Left renal pelvis (tissue), 4 donors: ENCODE measurements at places on chromosomes 3 and 15.

- no peak for DNase-seq
Measured at GRCh38 chr3:52259035-52259434, 13.5 kb downstream of the PPM1M start.

DNA sequence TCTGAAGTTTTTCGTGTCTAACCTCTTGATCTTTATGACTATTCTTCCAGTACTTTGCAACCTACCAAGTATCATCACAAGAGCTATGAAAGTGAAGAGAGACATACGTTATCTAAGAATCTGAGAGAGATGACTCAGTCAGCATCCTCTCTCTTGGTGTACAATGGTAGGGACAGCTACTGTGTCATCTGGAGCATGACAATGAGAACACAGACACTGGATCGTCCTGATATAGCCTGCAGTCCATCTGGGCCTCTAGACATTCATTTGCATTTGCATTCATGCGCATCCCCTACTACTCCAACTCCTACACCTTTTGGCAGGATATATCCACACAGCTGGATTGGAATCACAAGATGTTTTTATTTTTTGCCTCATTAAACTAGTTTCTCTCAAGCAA lies 115.2 kb downstream of the PEX5L start:
- no peak for DNase-seq

GRCh38 chr15:84949845-84950569 lies 31.6 kb upstream of the PDE8A start:
- no peak for DNase-seq

DNA sequence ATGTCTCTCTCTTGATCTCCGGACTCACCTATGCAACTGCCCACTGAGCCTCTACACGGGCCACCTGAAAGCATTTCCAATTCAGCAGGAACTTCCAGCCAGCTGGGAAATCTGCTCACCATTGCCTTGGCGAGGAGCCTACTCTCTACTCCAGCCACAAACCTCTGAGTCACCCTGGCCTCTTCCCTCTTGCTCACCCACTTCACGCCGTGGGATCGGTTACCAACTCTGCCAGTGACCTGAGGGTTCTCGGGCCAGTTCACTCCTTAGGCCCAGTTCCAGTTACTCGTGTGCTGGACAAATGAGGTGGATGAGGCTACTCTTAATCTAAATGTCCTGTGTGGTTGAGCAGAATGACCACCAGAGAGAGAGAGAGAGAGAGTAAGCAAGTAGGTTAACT lies 70.1 kb downstream of the CEMIP start:
- no peak for DNase-seq

DNA sequence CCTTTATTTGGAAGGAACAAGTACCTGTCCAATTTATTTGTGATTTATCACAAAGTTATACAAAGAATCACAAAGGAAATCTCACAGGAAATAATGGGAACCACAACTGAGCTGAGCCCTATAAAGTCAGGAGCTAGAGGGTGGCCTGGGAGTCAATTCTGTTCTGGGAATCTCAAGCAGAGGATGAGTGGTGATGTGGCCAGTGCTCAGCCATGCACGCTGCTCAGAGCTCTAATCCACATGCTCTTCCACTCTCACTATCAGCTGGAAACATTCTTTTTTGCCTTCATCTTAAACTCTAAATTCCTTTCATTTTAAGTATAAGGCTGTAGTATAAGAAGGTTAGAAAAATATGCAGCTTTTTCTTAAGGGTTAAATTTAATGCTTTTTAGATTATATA lies 36.6 kb downstream of the UACA start:
- no peak for DNase-seq

GRCh38 chr15:64222573-64223366 lies 59.9 kb upstream of the PPIB start:
- DNase-seq: no peak

DNA sequence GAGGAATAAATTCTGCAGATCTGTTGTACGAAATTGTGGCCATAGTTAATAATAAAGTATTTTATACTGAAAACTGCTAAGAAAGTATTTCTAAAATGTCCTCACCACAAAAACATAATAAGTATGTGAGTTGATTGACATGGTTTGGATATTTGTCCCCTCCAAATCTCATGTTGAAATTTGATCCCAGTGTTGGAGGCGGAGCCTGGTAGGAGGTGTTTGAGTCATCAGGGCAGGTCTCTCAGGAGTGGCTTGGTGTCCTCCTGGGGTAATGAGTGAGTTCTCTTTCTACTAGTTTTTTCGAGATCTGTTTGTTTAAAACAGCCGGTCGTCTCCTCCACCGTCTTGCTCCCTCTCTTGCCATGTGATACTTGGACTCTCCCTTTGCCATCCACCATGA lies 424.1 kb upstream of the KCNMB2 start:
- no peak for DNase-seq

DNA sequence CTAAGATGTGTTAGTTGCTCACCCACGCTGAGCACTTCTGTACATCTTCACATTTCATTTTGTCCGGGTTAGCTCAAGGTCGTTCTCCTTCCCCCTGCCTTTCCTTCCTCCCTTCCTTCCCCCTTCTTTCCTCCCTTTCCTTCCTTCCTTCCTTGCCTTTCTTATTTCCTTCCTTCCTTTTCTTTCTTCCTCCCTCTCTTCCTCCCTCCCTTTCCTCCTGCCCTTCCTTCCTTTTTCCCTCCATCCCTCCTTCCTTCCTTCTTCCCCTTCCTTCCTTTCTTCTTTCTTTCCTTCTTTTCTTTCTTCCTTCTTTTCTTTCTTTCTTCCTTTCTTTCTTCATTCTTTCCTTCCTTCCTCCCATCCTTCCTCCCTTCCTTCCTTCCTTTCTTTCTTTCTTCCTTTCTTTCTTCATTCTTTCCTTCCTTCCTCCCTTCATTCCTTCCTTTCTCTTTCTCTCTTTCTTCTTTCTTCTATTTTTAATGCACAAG lies 129.8 kb downstream of the FAM174B start:
- DNase-seq: no peak

DNA sequence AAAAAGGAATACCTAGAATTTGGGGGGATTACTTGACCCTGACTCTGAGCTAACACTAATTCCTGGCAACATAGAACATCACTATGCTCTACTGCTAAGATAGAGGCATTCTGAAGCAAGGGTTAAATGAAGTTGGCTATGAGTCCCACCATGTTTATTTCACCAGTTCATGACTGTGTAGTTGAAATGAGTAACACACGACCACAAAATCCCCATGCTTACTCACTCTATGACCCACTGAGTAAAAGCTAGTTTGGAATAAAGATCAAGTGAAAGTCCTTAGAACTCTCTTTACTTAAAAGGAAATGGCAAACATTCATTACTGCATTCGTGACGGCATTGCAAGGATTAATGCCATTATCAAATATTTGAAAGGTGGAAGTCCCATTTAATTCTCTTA lies 47.4 kb downstream of the MRPL46 start:
- no peak for DNase-seq

DNA sequence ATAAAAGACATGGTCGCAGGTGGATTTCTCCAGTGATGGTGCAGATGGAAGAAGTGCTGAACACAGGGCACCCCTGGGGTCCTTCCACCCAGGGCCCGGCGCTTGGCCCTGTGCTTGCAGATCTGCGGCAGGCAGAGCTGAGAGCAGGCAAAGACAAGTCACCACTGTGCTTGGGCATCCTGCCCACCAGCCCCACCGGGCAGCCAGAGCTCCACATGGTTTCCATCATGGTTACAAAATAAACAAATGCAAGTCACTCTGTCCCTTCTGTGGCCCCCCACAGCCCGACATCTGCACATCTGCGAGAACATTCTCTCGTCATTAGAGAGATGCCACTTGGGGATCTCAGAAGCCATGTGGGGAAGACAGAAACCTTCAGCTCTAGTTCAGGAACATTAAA lies 37.6 kb upstream of the SFMBT1 start:
- no peak for DNase-seq

DNA sequence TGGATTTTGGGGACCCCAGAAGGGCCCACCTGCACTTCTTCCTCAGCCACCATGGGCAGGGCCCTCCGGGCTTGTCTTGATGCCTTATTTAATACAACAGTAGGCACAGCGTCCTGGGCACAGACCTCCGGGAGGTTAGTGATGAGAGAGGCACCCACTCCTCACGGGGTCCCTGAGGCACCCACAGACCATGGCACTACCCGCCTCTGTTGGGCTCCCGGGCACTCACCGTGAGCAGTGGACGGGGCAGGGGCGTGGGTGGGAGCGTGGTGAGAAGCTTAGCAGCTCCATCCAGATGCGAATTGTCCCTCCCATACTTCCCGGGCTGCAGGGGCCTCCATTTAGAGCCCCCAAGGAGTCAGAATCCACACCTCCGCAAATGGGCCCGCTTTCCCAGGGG lies 317 bp upstream of the MESP2 start:
- DNase-seq: no peak

DNA sequence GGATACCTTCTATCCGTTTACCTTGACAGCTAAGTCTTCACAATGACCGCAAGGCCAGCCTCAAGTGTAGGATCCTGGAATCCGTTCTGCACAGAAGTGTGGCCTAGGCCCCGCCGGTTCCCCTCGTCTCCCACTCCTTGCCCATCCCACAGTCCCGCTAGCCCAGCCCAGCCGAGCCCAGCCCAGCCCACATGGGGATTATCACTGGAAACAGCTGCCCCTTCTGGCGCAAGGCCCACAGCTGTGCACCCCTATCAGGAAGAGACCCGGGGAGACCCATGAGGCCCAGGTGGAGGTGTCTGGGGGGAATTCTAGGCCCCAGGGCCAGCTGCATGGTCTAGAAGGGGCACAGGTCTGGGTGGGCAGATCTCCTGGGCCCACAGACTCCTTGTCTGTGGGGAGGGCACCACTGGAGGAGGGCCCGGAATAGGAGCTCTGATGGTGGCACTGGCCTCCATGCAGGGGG lies 27.9 kb upstream of the KLF13 start:
- no peak for DNase-seq

- no peak for DNase-seq
Measured at GRCh38 chr3:160981217-160981938, 123.8 kb downstream of the B3GALNT1 start.

- no peak for DNase-seq
Measured at GRCh38 chr3:46399557-46399956, 7.3 kb downstream of the CCR5AS start.

DNA sequence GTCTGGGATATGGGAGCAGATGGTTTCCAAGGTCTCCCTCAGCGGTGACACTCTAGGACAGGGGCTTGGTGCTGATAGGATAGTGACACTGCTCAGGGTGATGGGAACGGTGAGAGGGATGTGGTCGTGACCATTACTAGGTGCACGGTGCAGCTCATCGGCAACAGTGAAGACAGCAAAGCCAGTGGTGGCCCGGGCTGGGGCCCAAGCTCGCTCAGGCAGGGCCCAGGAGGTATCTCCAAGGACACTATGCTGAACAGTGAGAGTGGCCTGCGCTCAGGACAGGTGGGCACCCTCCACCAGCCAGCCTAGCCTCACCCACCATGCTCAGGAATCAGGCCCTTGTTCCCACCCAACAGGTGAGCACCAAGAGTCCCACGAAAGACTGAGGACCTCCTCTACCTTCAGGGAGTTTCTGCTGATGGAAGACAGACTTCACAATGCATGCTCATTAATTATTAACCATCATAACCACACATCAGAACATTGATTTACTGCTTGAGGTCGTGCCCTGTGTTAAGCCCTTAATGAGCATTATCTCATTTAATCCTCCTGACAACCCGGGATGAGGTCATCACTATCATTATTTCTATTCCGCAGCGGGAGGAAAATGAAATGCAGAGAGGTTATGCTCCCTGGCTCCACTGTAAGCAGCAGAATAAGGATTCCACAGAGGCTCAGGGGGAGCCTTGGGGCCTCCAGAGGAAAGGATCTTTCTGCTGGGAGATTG lies 269.4 kb downstream of the UACA start:
- DNase-seq: no peak

DNA sequence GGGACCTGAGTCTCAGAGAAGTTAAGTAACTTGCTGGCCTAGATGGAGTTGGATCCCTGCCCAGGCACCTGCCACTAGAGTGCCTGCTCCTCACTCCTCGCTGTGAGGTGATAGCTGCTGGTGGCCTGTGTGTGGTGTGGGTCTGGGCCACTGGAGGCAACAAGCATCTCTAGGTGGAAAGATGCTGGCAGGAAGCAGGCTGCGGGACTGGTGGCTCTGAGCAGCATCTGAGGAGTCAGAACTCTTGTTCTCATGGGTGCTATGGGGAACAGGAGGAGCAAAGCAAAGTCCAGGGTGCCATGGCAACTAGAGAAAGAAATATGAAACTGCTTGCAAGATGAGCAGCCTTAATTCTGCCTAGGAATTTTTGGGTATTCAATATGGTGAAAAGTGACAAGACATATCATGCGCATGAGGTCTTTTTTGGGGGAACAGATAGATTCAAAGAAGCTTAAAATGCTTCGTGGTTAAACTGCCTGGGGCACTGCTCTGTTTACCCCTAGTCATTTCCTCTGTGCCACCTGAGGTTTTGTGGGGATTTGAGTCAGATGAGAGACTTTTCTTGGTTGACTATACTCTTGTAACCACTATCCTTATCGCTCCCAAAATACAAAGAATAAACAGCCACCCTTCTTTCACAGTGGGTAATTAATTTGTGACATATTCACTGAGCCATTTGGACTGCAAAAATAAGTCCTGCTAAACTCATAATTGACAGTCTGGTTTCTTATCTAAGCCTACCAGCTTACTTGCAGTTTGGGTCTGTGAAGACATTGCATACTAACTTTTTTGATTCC lies 50.3 kb downstream of the MED12L start:
- no peak for DNase-seq

DNA sequence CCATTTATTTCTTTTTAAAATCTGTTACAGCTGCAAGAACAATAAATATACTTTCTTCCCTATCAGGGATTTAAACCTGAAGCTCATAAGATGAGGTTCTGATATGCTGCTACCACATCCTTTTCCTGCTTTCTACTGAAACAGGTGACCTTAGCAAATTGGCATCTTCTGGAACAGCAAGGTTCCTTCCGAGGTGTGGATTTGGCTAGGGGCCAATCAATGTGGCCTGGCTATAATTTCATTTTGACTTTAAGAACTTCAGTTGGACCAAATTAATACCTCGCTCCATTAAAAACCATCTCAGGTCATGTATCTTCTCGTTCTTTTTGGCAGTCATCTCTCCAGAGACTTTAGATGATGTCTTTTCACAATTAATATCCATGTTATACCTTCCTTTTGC lies 53.4 kb upstream of the C3orf80 start:
- DNase-seq: no peak

GRCh38 chr3:9875448-9875847 lies 4.6 kb downstream of the CIDEC start:
- no peak for DNase-seq

DNA sequence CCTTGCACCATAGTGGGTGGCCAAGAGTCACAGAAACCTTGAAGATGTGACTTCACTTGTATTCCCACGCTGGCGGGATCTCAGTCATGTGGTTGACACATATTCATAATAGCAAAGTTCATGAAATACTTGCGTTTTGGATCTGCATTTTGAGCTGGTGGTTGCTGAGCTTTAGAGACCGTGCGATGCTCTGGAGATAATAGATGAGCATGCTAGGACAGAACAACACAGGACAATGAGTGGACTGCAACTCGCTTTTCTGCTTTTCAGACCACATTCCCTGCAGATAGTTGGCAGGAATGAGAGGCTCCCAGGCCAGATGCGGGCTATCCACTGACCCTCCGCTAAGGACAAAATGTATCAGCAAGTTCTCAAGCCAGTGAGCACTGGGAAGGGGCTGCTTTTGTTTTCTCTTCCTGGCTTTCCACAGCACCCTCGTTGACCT lies 13.8 kb upstream of the STARD5 start:
- DNase-seq: no peak
